ENCODE measurements at places on chromosomes 1 and 21.
A peak's percentile ranks its signal among the peaks of the same experiment; 100 is the strongest.

DNA sequence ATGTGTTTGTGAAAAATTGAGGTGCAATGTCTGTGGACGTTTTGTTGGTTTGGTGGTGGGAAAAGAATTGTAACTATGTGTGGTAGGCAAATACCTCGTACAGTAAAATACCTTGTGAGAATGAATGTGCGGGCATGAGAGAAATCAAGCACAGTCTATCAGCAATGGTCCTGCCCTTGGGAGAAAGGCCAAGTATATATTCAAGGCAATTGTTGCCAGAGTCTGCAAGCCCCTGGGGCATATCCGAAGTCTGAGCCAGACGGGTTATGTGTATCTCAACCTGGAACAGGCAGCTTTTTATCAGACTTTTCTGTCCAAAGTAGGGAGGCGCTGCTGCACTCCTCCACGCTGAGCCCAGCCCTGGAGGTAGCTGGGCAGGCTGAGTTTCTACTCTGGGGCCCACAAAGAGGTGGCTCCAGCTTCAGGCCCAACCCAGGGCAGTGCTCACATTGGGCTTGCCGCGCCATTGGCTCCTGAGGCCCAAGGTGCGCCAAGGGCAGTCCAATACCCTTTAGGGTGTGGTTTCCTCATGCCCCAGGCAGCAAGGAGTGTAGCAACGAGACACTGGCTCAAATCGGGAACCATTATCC, 9.4 kb upstream of the GNL2 start:
- DNase-seq = no peak

DNA sequence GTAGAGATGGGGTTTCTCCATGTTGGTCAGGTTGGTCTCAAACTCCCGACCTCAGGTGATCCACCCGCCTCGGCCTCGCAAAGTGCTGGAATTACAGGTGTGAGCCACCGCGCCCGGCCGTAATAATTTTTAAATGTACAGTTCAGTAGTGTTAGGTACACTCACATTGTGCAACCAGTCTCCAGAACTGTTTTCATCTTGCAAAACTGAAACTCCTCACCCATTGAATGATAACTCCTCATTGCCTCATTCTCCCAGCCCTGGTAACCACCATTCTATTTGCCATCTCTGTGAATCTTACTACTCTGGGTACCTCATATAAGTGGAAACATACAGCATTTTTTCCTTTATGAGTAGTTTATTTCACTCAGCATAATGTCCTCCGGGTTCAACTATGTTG, 3.4 kb downstream of the NLRP3 start:
- DNase-seq = no peak

GRCh38 chr1:71413441-71414175, 332.8 kb upstream of the ZRANB2 start:
- DNase-seq = no peak

DNA sequence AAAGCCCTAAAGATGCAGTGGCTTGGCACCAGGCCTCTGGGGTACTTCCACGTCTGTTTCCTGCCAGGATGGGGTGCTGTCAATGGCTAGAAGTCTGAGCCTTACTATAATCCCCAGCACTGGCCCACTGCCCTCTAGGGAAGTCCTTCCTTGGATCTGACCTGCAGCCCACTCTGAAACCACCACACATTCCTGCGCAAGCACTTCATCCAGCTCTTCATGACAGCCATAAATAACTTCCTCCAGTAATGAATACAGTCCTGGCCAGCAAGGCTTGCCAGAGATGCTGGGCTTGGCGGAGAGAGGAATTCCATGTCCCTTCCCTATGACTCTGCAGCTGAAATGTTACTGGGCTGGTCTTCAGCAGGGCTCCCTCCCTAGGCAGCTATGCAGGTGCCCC, 32.6 kb downstream of the ALPL start:
- DNase-seq = no peak

DNA sequence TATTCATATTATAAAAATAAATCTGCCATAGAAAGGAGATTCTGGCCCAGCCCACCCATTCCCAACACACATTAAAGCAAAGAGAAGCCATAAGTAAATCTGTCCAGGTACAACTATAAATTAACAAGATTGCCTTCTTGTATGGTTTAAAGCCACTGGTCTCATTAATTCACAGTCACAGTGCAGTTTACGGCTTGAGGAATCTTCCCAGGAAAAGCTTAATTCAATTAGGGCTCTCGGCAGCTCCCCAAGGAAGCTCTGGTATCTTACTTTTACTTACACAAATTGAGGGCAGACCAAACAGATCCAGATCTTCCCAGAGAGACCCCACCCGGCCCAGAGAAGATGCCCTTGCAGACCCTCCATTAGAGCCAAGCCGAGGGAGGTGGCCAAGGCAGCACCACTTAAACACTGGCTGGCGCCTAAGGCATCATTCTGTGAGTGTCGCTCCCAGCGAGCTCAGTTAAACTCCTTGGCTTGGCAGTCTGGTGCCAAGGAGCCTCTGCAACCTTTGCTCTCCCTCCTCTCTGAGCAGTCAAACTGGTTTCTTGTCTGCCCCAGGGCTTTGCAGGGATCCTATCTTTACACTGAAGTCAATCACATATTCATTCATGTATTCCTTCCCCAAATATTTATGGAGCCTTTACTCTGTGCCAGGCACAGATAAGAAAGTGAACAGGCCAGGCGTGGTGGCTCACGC, 10.7 kb downstream of the SLC9A1 start:
- no peak for DNase-seq

- DNase-seq = no peak
These were observed 55.4 kb upstream of the SCYL3 start for GRCh38 chr1:169949139-169949538.

- DNase-seq = no peak
These were observed 122.2 kb upstream of the TMEM51 start for GRCh38 chr1:15031251-15031933.

- DNase-seq = peak; percentile 28
These were observed at the start of gene ETNK2 for GRCh38 chr1:204151552-204152309. Gene ETNK2 (minus strand): TSS chr1:204152044. CDS start chr1:204151852, 192 bp downstream.

DNA sequence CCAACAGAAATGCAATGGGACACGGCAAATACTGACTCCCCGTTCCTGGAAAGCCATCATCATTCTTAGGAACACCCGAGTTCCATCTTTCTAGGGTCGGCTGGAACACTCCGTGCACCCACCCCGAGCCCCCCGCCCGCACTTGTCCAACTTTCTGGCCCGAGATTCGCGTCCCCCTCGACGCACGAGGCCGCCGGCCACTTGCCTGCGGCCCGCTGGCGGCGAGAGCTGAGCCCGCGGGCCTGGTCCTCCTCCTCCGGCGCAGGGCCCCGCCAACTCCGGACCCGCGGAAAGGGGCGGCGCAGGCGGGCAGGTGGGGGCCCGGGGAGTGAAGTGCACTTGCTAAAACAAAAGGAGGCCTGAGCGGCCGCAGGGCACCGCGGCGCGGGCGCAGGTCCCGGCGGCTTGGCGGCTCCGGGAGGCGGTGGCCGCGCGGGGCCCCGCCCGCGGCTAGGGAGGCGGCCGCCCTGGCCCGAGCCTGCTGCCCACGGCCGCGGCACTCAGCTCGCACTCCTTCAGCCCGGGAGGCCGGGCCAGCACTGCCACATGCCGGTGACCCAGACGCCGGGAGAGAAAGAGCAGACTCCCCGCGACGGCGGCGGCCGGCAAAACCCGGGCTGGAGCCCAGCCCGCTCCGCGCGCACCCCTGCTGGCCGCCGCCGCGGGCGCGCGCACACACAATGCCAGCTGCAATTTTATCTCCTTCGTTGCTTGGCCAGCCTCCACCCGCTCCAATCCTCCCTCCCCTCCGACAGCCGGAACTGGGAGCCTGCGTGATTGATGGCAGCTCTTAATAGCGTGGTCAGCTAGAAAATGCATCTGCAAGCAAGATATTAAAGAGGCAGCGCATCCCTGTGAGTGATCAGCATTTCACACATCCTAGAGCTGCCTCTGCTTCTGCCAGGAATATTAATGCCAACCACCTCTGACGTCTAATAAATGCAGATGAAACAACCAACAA, 114.3 kb downstream of the RERE start:
- peak; percentile 60 for DNase-seq

DNA sequence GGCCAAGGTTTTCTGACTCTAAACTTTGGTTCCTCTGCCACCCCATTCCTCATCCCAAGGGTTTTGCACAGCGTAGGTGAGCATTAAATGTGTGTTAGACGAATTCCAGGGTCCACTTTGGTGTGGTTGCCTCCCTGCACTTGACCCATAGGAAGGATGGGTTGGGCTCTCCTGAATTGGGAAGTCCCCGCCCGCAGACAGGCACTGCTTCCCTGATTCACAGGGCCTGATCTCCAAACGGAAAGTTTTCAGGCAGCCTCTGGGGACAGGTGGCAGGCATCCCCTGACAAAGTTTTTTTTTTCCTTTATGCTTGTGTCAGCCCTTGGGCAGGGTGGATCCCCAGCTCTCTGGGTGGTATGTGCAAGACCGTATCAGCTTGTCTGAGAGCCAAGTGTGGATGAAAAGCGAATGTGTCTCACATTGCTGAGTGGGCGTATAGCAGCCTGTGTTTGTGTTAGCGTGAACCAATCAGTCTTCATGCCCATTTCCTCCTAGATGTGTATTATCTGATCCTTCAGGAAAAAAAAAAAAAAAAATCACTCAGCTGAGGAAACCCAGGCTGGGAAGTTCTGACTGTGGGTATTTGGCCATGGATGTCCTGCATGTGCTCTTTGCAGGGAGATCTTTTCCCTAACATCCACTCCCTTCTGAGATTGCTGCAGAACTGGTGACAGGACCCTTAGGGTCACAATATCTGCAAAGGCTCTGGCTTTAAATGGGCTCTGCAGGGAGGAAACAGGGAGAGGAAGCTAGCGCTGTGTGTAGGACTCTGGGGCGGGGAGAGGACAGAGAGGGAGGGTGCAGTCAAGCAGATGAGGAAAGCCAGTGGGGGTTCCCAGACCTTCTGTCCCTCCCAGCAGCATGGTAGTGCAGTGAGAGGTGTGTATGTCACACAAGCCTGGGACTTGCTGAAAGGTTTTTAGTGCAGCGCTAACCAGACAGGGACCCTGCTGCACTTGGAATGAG, 42.2 kb upstream of the TRABD2B start:
- no peak for DNase-seq

- DNase-seq = peak; percentile 77
These were observed 15.8 kb upstream of the S100A11 start for GRCh38 chr1:152052606-152053005.

DNA sequence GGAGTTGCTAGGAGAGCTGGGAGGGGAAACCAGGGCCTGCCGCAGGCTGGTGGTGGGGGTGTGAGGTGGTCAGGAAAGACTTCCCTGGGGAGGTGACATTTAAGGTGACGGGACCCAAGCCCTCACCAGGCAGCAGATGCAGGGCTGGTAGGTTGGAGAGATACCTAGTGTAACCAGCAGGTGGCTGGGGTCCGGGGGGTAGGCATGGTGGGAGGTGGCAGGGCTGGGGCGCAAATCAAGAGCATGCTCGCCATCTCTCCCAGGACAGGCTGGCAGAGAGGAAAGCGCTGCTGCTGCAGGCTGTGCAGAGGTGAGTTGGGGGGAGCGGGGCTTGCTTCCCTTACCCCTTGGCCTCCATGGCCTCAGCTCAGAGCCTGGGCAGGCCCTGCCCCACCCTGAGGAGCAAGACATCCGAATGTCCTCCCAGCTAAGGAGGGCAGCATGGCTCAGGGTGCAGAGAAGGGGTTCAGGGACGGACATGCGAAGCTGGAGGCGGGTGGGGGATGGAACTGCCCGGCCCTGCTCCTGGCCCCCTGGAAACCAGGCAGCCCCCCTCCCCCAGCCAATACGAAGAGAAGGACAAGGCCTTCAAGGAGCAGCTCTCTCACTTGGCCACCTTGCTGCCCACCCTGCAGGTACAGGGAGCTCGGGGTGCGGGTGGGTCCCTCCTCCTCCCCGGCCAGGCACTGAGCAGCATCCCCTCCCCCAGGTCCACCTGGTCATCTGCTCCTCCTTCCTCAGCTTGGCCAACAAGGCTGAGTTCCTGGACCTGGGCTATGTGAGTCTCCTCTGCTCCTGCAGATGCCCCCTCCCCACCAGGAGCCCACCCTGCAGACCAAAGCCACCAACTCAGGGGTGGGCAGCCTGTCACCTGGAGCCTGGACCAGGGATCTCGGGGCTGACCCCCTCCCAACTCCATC, 4.0 kb downstream of the RNF207 start:
- DNase-seq = no peak

- DNase-seq = peak; percentile 60
These were observed 22.9 kb upstream of the FAM20B start for GRCh38 chr1:179002552-179003345.

DNA sequence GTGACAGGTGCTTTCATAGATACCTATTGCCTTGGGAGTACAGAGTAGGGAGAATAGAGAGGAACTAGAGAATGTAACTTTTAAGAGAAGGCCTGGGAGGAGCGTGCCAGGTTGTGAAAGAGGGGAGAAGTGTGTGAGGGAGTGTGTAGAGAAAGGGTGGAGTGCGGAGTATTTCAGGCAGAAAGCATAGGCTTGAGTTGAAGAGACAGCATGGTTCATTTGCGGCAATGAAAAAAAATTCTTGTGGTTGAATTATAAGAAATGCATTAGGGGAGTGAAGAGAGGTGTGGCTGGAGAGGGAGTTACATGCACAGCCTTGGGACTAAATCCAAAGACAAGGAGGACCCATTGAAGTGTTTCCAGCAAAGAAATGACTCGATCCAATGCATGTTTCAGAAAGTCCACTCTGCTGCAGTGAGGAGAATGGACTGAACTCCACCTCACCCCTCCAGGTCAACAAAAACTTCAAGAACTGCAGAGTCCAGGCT, 81.7 kb upstream of the ADAM30 start:
- DNase-seq = no peak

- DNase-seq = no peak
These were observed 86.6 kb downstream of the TM2D1 start for GRCh38 chr1:61638296-61638695.

DNA sequence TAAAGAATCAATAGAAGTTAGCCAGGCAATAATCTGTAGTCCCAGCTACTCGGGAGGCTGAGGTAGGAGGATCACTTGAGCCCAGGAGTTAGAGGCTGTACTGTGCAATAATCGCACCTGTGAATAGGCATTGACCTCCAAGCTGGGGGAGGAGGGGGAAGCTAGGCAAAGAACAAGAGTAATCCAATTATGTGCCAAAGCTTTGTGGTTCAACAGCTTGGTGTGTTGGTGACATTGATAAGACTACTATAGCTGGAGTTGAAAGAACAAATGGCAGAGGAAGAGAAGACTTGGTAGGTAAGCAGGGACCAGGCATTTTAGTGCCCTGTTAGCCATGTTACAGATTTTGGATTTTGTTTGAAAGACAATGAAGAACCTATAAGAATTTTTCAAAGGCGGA, 2.1 kb upstream of the TMCO2 start:
- DNase-seq = no peak

- DNase-seq = no peak
These were observed 22.4 kb downstream of the LRRC8B start for GRCh38 chr1:89546934-89547562.

DNA sequence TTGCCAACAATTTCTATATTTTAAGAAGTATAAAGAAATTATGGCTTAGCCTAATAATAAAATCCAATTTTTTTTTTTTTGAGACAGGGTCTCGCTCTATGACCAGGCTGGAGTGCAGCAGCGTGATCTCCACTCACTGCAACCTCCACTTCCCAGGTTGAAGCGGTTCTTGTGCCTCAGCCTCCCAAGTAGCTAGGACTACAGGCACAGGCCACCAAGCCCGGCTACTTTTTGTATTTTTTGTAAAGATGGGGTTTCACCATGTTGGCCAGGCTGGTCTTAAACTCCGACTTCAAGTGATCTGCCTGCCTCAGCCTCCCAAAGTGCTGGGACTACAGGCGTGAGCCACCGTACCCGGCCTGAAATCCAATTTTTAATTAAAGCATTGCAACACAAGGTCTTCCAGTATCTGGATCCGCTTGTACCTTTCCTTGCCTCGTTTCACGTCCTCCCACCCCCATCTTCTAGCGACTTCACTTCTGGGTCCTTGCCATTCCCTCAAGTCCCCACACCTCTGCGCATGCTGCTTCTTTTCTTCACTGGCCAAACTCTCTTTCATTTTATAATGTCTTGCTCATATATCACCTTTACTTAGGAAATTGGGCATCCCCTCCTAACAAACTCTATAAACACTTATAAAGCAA, 2.3 kb downstream of the FUBP1 start:
- no peak for DNase-seq
